Naive B cell (primary cell): ENCODE measurements at places on chromosomes 1 and 21. TPM values are rescaled to one million over a fixed set of nuclear protein-coding genes. Genes with fewer than 3 reads are reported as not detected.
A peak's percentile ranks its signal among the peaks of the same experiment; 100 is the strongest.

SLC26A9 gene
- polyA plus RNA-seq = not detected

- no peak overlapping the region for H3K4me3 ChIP-seq
- no peaks in the 10 kb centered on the region for H3K36me3 ChIP-seq
- H3K27ac ChIP-seq = no peak overlapping the region
- H3K4me1 ChIP-seq = no peaks in the 10 kb centered on the region
Measured at GRCh38 chr1:9211291-9211811, 23.2 kb upstream of the H6PD start.

GRCh38 chr1:180598333-180598974 is 33.4 kb upstream of the XPR1 start:
- DNase-seq = no peak
- H3K27ac ChIP-seq = no peak overlapping the region
- H3K36me3 ChIP-seq = no peaks in the 10 kb centered on the region
- no peak overlapping the region for H3K4me3 ChIP-seq
- H3K27me3 ChIP-seq = peaks cover 7% of the 10 kb centered on the region

ATP1A4 gene
- not detected for polyA plus RNA-seq

ACTL8 gene
- polyA plus RNA-seq = not detected

DNA sequence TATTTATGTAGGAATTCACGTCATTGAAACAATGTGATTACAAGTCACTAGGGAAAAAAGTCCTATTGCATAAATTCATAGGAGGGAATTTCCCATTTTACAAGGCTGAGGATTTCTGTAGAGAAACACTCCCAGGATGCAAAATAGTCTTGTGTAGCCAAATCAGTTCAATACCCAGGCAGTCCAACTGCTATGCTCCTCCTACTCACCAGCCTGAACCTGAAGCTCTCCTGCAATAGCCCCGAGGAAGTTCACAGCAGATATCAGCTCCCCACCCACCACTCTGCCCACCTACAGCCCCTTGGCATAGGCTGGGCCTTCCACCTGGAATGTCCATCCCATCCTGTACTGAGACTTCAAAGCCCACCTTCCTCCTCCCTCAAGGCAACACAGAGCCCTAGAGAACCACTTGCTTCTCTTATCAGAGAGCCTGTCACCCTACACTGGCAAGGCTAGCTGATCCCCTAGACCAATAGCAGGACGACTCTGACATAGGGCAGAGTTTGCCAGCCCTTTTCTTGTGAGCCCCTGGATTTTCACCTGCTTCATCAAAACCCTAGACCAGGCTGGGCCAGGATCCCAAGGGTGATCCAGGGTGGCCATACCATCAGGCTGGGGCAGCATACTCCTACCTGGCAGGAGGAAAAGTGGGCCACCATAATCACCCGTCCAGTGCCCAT is 1.5 kb downstream of the LSS start:
- peak overlapping the region; percentile 92 for H3K4me3 ChIP-seq
- DNase-seq = no peak
- H3K27ac ChIP-seq = peak overlapping the region; percentile 66
- H3K36me3 ChIP-seq = no peaks in the 10 kb centered on the region
- peaks cover 28% of the 10 kb centered on the region for H3K4me1 ChIP-seq

GRCh38 chr1:240666568-240667198 is 54.7 kb upstream of the GREM2 start:
- H3K4me1 ChIP-seq = no peaks in the 10 kb centered on the region
- H3K36me3 ChIP-seq = no peaks in the 10 kb centered on the region
- no peak overlapping the region for H3K4me3 ChIP-seq
- no peak overlapping the region for H3K27ac ChIP-seq
- no peaks in the 10 kb centered on the region for H3K27me3 ChIP-seq

- no peaks in the 10 kb centered on the region for H3K4me1 ChIP-seq
- no peaks in the 10 kb centered on the region for H3K27me3 ChIP-seq
- no peak overlapping the region for H3K27ac ChIP-seq
- no peak for DNase-seq
- no peak overlapping the region for H3K4me3 ChIP-seq
- no peaks in the 10 kb centered on the region for H3K36me3 ChIP-seq
Measured at GRCh38 chr1:210377731-210378333, 49.1 kb downstream of the HHAT start.

- no peaks in the 10 kb centered on the region for H3K27me3 ChIP-seq
- H3K4me3 ChIP-seq = no peak overlapping the region
Measured at GRCh38 chr1:100383743-100384405, 31.6 kb downstream of the CDC14A start.

GRCh38 chr1:223129229-223129901 is 13.7 kb downstream of the TLR5 start:
- no peaks in the 10 kb centered on the region for H3K36me3 ChIP-seq
- H3K4me1 ChIP-seq = peaks cover 9% of the 10 kb centered on the region
- peak overlapping the region; percentile 78 for H3K4me3 ChIP-seq

CD34 gene
- polyA plus RNA-seq = not detected

ATP6V1G3 gene
- polyA plus RNA-seq = not detected

- no peak overlapping the region for H3K27ac ChIP-seq
- H3K4me3 ChIP-seq = no peak overlapping the region
- peaks cover 17% of the 10 kb centered on the region for H3K36me3 ChIP-seq
- peaks cover 3% of the 10 kb centered on the region for H3K27me3 ChIP-seq
Measured at GRCh38 chr21:28767523-28767922, 225.2 kb downstream of the LTN1 start.
